Upper lobe of right lung (tissue), 1 donor: ENCODE measurements at places on chromosomes 3 and 15. TPM values are rescaled to one million over a fixed set of nuclear protein-coding genes. Genes with fewer than 3 reads are reported as not detected.

The SLC26A6 gene
- total RNA-seq: 19.9 TPM

The PPM1L gene
- 13.5 TPM for total RNA-seq

The SLC24A5 gene
- total RNA-seq: 0.84 TPM

The AP3B2 gene
- total RNA-seq: 3.8 TPM

The RAD51 gene
- 0.98 TPM for total RNA-seq

The PIAS1 gene
- 62.0 TPM for total RNA-seq

- DNase-seq: no peak
Observed at GRCh38 chr3:29279806-29280205, 1.1 kb upstream of the RBMS3 start.

GRCh38 chr3:108297647-108298046, 1.3 kb downstream of the HHLA2 start:
- DNase-seq: no peak

DNA sequence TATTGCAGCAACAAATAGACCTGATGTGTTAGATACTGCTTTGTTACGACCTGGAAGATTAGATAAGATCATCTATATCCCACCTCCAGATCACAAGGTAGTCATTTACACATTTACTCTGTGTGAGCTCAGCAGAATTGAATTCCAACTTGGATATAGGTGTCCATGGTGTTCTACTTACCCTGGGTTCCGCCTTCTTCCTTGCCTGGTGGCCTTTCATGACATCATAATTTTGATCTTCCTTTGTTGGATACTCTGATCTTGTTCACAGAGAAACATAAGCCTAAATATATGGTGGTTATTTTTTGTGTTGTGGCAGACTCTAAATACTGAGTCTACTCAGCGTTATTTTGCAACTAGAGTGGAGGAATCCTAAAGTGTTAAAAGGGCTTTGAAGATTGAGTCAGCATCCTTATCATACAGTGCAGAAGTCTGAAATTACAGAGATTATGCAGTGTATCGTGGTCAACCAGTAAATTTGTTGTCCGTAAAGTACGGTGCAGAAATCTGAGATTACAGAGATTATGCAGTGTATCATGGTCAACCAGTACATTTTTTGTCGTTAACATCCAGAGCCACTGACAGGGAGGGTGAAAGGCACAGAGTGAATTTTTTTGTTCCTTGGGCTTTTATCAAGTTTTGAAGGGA, 39.1 kb upstream of the GATM start:
- DNase-seq: no peak

- DNase-seq: no peak
Observed at GRCh38 chr3:125331243-125331642, 43.9 kb downstream of the ZNF148 start.
